ENCODE measurements at places on chromosomes 6 and 20.

GRCh38 chr6:153503810-153504209 is 372.7 kb upstream of the RGS17 start:
- no peak for DNase-seq

DNA sequence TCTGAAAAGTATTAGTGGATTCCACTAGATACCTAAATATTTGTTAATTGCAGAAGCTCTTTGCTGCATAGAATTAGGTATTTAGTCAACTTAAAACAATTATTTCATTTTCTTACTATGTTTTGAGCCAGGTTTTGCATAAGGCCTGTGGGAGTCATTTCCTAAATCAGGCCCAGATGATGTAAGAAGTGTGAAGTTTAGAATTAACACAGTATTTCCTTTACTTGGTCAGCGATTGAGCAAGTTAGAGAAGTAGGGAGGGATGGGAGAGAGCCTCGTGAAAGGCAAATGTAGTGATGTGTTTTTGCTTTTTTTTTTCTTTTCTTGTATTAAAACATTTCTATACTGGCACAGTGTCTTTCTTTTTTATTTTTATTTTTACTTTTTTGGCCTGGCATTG is 711.1 kb downstream of the HDGFL1 start:
- DNase-seq, result no peak

DNA sequence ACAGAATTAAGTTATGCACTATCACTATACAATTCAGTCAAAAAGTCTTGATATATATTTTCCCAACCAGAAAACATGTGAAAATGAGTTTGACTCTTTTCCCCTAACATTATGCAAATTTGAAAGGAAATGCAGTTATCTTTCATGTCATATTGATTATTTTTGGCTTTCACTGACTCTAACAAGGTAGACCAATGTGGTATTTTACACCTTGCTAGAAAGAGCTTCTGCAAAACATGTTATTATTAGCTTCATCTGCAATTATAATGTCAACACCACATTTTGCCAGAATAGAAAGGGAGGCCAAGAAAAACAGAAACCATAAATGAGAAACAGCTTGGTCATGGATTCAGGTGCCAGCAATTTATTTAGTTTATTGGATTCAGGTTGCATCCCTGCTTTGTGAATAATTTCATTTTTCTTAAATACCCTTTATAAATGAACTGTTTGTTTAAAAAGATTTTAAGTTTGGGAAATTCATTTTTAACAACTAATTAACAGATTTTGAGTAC is 226.1 kb upstream of the GJE1 start:
- no peak for DNase-seq

GRCh38 chr20:45470937-45471336 is 1.4 kb downstream of the WFDC2 start:
- no peak for DNase-seq

GRCh38 chr6:144781836-144782235 is 496.7 kb downstream of the UTRN start:
- no peak for DNase-seq

GRCh38 chr6:131749023-131749422 is 38.2 kb upstream of the CTAGE9 start:
- no peak for DNase-seq

- no peak for DNase-seq
Measured at GRCh38 chr20:59314997-59315396, 14.6 kb downstream of the EDN3 start.

DNA sequence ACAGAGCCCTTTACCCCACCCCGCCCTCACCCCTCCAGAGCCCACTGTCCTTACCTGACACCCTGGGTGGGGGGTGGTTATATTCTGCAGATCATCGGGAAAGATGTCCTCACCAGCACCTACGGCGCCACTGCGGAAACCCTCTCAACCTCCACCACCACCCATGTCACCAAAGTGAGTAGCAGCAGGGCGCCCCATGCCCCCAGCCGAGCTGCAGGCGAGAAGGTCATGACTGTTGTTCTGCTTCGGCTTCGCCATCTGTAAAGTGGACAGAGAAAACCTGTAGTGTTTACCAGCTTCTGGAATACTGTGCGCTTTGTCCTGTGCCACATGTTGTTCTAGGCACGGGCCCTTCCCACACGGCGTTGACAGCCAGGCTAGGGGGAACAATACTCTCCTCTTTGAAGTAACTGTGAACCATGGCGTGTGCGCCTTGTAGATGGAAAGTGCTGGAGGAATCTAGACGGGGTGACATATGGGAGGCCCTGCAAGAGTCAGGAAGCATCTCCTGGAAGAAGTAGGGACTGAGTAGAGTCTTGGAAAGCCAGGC is 16.5 kb upstream of the AAR2 start:
- DNase-seq, result no peak

DNA sequence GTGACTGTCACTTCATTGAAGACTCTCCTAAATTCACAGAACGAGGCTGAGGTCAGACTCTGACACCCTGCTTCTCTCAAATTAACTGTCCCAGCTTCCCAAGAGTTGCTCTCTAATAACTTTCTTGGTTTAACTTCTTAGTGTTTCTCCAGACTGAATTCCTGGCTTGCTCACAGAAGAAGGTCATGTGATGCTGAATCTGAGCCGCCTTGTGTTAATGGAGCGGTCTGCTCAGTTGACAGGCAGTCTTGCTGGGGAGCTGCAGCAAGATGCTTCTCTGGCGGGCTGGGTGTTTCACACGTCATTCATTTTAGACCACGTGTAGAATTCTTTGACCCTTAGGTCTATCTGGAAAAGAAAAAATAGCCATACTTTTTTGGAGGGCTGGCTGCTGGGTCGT is 107.3 kb downstream of the FOXO3 start:
- no peak for DNase-seq

- no peak for DNase-seq
Measured at GRCh38 chr6:33729059-33729458, 17.6 kb upstream of the UQCC2 start.

DNA sequence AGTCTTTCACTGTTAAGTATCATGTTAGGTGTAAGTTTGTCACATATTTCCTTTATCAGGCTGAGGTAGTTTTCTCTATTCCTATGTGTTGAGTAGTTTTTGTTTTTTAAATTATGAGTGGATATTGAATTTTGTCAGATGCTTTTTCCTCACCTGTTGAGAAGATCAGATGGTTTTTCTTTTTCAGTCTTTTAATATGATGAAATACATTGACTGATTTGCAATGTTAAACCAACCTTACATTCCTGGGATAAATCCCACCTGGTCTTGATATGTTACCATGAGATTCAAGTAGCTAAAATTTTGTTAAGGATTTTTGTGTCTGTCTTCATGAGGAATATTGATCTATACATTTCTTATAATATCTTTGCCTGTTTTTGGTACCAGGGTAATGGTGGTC is 52.1 kb downstream of the FOXO3 start:
- no peak for DNase-seq

- DNase-seq, result no peak
Measured at GRCh38 chr6:20102397-20103073, 109.7 kb downstream of the MBOAT1 start.

- DNase-seq, result no peak
Measured at GRCh38 chr6:33217681-33218080, 9.4 kb downstream of the RING1 start.

GRCh38 chr6:132079286-132079685 is 128.1 kb upstream of the CCN2 start:
- DNase-seq, result no peak

- no peak for DNase-seq
Measured at GRCh38 chr6:81838031-81838430, 85.5 kb upstream of the TENT5A start.

GRCh38 chr6:37893257-37893656 is 73.7 kb downstream of the ZFAND3 start:
- DNase-seq, result no peak

DNA sequence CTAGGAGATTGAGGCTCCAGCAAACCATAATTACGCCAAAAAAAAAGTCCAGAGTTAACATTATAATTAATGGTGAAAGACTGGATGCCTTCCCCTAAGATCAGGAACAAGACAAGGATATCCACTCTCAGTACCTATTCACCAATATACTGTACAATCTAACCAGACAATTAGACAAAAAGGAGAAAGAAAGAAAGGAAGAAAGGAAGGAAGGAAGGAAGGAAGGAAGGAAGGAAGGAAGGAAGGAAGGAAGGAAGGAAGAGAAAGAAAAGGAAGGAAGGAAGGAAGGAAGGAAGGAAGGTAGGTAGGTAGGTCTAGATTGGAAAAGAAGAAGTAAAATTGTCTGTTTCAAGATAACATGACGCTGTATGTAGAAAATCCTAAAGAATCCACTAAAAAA is 50.7 kb downstream of the TASP1 start:
- no peak for DNase-seq

GRCh38 chr6:143034689-143035334 is 25.9 kb upstream of the AIG1 start:
- DNase-seq, result no peak

DNA sequence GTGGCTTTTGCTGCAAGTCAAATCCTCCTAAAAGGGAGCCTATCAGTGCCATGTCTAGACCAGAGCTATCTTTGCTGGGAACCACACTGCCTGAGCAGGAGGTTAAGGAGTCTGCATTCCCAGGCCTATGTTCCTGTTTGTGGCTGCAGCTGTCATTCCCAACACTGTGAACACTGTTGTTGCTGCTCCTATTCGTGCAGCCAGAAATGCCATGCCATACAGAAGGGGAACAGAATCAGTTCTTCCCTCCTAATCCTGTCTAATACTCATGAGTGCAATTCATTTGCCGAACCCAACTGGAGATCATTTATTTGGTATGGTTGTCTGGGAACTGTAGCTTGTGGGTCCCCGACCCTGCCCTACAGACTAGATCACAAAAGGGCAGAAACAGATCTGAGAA is 406.5 kb upstream of the GJE1 start:
- no peak for DNase-seq

DNA sequence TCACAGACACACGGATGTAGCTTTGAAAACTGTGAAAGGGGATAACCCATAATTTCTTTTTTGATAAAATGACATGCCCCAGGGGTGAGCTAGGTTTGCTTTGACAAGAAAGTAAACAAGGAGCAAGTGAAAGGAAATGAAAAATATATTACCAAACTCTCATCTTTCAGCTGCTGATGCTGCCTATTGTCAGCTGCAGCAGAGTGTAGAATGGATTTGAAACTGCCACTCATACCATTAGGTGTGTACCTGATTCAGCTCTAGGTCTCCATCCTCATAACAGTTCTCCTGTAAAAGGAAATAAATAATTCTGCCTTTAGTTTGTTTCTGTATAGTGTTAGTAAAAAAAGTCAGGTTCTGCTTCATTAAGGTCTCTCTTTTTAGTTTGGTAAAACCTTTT is 415.1 kb upstream of the MARCKS start:
- no peak for DNase-seq

DNA sequence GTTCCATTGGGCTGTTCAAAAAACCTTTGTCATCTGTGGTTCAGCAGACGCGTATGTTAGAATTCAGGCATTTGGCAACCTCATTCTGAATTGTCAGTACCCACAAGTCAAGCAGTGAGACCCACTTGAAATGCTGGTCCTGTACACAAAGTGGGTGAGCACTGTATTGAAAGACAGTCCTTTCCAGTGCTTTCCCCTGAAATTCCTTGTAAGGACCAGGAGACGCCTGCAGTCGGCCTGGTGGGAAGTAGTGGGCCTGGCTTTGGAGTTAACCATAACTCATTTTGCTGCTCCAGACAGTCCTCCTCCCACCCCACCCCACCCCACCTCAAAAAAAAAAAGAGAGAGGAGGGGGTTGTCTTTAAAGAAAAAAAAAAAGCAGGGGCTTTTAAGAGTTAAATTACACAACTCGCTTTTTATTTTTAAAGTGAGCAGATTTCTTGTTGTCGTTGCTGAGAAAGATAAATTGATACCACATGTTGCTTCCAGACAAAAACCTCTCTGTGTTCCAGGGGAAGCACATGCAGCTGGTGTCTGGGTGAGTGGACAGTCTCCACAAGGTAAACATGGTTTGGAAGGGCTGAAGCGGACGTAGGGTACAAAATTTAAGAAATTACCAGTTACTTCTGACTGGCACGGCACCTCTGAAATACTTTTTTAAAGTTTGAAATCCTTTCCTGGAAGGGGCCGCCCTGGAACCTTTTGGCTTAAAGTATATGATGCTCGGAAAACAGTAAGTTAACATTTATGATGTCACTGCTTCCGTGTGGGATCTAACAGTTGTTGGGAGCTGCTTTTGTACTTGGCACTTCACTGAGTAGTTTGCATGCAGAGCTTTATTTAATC is 95.3 kb downstream of the FOXO3 start:
- DNase-seq, result no peak

GRCh38 chr6:15421945-15422733 is 176.3 kb downstream of the JARID2 start:
- DNase-seq, result no peak

DNA sequence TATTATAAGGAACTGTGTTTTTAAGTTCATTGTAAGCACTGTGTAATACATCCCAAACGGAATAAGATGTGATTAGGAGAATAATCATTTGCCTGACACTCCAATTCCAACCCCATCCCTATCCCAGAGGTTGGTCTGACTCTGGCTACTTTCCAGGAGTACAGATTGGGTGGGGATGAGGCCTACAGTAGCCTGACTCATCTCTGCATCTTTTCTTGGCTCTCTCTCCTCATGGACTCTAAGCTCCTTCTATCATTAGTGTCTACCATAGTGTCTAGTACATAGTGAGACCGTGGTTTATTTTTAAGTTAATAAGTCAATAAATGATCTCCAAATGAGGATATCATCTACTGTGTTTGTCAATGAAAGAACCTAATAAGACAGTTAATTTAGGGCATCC is 92.2 kb upstream of the CNKSR3 start:
- DNase-seq, result no peak

DNA sequence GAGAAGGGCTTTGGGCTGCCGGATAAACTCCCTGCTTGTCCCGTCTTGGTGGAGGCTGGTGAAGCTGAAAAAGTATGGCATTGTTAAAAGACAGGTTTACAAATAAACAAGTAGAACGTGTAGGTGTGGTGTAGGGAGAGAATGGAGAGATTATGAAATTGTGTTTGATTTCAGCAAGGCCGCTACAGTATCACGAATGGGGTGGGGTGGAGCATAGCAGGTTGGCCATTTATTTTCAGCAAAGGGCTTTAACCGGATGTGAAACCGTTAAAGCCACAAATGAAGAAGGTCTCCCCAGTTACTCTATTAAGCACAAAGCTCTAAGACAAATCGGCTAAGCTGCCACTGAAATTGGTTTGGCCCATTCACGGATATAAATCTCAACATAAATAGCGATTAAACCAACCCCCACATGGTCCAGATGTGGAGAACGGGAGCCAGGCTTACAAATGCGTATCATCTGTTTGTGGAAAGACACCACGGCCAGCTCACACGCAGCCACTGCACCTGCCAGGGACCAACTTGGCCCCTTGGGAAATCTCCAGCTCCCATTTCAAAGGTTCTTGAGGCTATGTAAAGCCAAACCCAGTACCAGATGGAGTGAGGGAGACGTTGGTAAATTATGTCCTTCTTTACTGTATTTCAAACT is 94.0 kb downstream of the ZMYND8 start:
- no peak for DNase-seq

GRCh38 chr6:21807299-21808044 is 213.9 kb downstream of the SOX4 start:
- DNase-seq, result no peak

All from stimulated activated CD4-positive, alpha-beta T cell treated with anti-CD3 and anti-CD28 coated beads, Interleukin-15, amount 100 ng/mL, for 48 hours (primary cell).